ENCODE measurements at places on chromosomes 2 and 18.

DNA sequence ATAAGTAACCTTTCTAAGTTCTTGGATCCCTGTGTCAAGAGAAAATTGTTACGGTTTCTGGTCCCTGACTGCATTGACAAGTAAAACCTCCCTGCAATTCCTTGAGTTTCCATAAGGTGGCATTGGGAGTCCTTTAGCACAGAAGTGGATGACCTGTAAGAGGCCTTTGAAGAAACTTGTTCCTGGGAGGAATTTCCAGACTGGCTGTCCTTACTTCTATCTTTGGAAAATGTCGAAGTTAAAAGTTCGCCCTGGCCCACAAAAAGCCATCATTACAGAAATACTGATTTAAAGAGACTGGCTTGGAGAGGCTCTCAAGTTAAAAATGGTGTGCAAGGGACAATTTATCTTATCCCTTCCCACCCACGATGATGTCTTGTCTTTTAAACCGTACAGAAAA, 218.4 kb downstream of the CDH20 start:
- DNase-seq, result no peak

GRCh38 chr18:36047521-36047920, 19.8 kb downstream of the RPRD1A start:
- no peak for DNase-seq

DNA sequence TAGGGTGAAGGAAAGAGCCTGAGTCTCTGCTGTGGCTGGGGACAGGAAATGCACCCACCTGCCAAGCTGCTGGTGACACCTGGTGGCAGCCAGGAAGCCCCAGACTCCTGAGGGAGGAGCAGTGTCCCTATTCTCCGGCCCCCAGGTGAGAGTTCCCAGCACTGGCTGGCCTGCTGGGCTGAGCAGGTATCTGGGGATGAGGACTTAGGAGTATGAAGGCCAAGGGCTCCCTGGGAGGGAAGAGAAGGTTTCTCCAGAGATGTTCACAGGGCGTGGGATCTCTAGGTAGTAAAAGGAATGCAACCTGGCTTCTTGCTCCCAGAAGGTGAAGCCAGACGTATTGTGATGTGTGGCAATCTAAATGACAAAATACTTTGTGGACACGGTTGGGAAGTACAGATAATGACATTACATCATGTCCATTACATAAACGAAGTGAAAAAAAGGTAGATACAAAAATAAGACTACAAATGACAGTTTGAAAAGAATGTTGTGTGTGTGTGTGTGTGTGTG, 75.8 kb upstream of the SLC1A4 start:
- DNase-seq, result no peak

DNA sequence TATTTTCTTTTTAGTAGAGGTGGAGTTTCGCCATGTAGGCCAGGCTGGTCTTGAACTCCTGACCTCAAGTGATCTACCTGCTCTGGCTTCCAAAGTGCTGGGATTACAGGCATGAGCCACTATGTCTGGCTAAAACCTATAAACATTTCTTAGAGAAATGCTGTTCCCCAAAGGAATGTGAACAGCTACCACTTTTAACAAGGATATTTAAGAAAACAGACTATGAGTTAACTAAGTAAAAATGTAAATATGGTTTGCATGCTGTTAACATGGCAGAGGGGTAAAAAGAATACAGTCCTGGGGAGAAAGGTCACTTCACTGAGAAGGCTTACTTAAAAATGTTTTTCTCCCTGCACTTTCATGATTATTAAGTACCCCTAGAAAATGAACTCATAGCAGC, 57.1 kb downstream of the SLC16A14 start:
- no peak for DNase-seq

- no peak for DNase-seq
These were observed 3.8 kb downstream of the TGIF1 start for GRCh38 chr18:3453540-3454364.

GRCh38 chr2:160469621-160470204, 23.9 kb downstream of the RBMS1 start:
- no peak for DNase-seq

DNA sequence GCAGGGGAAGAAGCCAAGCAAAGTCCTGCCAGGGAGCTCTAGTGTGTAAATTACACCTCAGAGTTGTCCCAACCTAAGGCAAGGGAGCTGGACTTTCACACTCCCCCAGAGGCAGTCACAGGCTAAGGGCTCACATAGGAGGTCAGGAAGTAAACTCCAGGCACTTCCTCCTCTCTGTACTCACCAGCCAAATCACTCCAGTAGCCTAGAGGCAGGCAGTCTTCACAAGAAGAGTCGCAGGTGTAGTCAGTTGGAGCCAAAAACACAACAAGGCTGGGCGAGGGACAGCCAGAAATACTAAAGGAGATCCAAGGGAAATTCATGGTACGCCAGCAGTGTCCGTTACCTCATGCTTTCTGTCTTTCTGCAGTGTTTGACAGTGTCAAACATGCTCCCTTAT, 205.0 kb downstream of the C1D start:
- DNase-seq, result no peak

DNA sequence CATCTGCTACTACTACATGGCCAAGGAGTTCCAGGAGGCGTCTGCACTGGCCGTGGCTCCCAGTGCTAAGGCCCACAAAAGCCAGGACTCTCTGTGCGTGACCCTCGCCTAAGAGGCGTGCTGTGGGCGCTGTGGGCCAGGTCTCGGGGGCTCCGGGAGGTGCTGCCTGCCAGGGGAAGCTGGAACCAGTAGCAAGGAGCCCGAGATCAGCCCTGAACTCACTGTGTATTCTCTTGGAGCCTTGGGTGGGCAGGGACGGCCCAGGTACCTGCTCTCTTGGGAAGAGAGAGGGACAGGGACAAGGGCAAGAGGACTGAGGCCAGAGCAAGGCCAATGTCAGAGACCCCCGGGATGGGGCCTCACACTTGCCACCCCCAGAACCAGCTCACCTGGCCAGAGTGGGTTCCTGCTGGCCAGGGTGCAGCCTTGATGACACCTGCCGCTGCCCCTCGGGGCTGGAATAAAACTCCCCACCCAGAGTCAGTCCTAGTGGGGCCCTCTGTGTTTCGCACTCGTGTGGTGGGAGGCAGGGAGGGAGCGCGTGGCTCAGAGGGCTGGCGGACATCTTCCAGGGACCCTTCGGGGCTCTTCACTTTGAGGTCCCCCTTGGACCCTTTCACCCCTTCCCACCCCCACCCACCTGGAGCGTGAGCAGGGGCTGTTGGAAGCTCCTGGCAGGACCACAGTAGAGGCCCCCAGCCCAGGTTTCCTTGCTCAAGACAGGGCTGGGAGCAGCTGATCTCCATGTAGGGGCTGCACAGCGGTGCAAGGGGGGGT, 5.7 kb downstream of the GPR35 start:
- no peak for DNase-seq

GRCh38 chr18:74012954-74013630, 134.5 kb downstream of the FBXO15 start:
- DNase-seq, result no peak

GRCh38 chr2:32357318-32358110, 691 bp downstream of the BIRC6 start:
- peak; percentile 8 for DNase-seq

GRCh38 chr2:219037783-219038499, 3.4 kb downstream of the CFAP65 start:
- no peak for DNase-seq

- DNase-seq, result no peak
These were observed 180.3 kb downstream of the AGAP1 start for GRCh38 chr2:235674146-235674545.

- no peak for DNase-seq
These were observed 134.7 kb downstream of the ASXL3 start for GRCh38 chr18:33712719-33713118.

- no peak for DNase-seq
These were observed 270.6 kb upstream of the REG3G start for GRCh38 chr2:78754930-78755329.

- DNase-seq, result no peak
These were observed 17.9 kb upstream of the VPS4B start for GRCh38 chr18:63440219-63440618.

GRCh38 chr2:37390777-37391176, 46.3 kb downstream of the QPCT start:
- no peak for DNase-seq

DNA sequence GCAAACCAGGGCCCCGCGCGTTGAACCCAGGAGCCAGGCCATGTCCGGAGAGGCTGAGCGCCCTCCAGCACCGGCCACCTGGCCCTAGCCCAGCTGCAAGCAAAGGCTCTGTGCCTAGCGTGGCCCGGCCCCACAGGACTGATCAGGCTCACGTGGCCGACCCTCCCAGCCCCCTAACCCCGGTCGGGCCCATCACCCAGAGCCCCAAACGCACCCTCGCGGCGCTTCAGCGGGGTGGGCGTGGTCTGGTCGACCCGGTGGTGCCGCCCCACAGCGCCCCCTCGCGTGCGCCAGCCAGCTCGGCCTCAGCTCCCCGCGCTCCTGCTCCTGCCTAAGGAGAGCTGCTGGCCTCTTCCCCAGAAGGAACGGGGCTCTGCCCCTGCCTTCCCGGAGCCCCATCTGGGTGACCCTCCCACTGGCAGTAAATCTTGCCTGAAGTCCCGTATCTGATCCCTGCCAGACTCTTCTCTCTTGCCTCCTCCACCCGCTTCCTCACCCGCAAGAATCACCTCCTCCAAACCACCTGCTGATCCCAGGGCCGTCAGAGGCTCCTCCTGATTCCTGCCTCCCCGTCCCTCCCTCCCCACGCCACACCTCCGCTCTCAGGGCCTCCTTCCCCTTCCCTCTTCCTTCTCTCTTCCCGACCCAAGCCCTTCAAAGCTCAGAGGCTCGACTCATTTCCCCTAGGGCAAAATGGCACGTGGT, 12.3 kb upstream of the TEX51 start:
- DNase-seq, result no peak

DNA sequence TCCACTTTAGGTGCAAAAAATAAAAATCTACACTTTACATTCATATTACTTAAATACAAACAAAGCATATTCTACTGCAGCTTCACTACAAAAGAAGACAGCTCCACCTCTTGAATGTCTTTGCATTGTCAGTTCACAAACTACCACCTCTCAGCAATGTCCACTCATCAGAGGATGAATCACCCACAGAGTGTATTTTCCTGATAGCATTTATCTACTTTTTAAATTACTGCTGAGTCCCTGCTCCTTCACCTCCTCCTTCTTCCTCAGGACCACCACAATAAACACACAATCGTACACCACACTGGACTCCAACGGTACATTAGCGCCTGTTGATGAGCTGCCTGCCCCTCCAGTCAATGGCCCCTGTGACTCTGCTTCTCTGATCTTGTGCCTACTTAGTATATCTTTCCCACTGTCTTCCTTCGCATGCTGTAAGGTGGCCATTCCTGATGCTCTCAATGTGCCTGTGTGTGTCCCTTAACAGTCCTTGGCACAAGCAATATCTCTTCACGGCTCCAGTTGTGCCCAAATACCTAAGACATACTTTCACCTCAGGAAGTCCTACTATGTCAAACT, 120.9 kb downstream of the DHRS9 start:
- DNase-seq, result no peak

DNA sequence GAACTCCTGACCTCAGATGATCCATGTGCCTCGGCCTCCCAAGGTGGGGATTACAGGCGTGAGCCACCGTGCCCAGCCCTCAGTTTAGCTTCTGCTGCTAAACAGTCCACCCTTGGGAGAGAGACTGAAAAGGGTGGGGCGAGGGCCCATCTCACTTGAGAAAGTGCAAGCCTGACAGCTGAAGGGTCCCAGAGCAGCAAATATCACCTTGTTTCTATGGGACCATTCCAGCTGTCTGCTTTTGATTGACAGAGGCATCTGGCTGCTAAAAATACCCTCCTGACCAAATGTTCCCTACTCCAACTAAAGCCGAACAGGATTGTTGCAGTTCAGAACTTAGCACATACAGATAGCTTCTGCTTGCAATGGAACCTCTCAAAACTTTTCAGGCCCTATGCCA, 436 bp upstream of the SMYD1 start:
- no peak for DNase-seq

All from activated T-helper 9 cell treated with anti-CD3 and anti-CD28 coated beads, Interleukin-2, amount 50 U/mL, for 16 hours (primary cell).